Activated CD8-positive, alpha-beta memory T cell treated with anti-CD3 and anti-CD28 coated beads, Interleukin-2, amount 10 ng/mL, durations not matched to agents 7 days and 5 days (primary cell): ENCODE measurements at places on chromosomes 5 and 9.

GRCh38 chr5:82835488-82835887 is 241.7 kb downstream of the TMEM167A start:
- DNase-seq, result no peak

- no peak for DNase-seq
Measured at GRCh38 chr5:91928754-91929521, 545.8 kb upstream of the ARRDC3 start.

DNA sequence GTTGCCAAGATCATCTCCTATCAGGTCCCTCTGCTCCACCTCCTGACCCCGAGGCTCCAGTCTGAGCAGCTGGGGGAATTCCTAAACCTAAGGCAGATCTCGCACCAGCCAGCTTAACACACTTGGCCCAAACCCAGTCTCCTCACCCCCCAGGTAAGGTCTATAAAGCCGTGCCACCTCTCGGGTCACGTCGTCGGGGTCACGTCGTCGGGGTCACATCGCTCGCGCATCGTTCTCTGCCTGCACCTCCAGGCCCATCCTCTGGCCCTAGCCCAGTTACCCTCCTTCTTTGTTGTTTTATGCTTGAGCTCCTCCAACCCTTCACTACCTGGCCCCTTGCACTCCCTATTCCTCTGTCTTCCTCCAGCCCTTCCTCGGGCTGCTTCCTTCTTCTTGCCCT is 77.2 kb downstream of the CTSL start:
- no peak for DNase-seq

DNA sequence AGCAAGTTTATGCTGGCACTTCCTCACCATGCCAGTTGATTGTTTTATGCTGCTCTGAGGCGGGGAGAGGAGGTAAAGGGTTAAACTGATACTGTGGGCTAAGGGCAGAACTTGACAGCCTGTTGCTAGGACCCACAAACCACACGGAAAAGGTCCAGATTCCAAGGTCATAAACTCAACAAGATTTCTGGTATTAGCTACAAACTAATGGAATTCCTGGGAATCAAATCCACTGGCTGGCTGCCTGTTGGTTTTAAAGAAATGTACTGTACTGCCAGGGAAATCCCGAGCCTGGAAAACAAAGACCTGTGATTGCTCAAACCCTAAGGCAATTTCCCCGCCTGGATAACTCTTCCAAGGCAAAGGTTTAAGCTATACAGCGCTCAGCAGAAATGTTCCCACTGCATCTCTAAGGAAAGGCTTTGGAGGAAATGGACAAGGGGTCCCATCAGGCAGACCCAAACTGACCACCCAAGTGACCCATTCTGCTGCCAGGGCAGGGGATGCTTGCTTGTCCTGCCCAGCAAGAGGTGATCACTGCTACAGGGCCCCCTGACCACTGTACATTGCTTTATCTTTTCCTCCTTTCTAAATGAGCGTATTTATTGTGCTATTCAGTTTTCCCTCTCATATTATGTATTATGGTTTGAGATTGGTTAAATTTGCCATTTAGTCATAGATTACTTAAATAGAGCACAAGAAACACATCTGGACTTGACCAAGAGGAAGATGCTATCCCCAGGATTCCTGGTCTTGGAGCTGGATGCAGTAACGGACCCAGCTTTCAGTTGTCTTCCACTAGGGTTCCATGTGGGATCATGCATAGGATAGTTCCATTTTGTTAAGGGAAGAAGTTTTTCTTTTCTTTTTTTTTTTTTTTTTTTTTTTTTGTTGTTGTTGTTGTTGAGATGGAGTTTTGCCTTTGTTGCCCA is 124.3 kb downstream of the SUSD1 start:
- peak; percentile 9 for DNase-seq

- DNase-seq, result no peak
Measured at GRCh38 chr5:113451797-113452196, 17.0 kb upstream of the TSSK1B start.

- no peak for DNase-seq
Measured at GRCh38 chr9:136665111-136665703, 2.5 kb downstream of the EGFL7 start.
